ENCODE measurements at places on chromosomes 16 and 17.

GRCh38 chr17:2710071-2710802 lies 1.3 kb downstream of the CLUH start:
- DNase-seq: no peak

DNA sequence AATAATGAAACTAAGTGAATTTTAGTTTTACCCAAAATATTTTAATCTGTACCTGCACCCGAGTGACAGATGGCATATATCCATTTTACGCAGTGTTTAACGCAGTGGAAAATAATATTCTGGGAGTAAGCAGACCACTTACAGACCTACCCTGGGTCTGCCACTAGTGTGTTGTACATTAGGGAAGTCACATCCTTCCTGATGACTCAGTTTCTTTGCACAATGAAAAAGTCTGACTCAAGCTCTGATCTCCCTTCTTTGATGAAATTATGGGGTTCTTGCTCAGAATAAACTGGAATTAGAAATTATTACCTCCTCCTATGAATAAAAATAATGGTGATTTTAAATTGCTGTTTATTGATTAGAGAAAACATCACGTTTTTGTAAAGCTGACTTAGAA lies 123.2 kb upstream of the AXIN2 start:
- no peak for DNase-seq

GRCh38 chr17:28818819-28819221 lies 23.8 kb downstream of the FAM222B start:
- no peak for DNase-seq

DNA sequence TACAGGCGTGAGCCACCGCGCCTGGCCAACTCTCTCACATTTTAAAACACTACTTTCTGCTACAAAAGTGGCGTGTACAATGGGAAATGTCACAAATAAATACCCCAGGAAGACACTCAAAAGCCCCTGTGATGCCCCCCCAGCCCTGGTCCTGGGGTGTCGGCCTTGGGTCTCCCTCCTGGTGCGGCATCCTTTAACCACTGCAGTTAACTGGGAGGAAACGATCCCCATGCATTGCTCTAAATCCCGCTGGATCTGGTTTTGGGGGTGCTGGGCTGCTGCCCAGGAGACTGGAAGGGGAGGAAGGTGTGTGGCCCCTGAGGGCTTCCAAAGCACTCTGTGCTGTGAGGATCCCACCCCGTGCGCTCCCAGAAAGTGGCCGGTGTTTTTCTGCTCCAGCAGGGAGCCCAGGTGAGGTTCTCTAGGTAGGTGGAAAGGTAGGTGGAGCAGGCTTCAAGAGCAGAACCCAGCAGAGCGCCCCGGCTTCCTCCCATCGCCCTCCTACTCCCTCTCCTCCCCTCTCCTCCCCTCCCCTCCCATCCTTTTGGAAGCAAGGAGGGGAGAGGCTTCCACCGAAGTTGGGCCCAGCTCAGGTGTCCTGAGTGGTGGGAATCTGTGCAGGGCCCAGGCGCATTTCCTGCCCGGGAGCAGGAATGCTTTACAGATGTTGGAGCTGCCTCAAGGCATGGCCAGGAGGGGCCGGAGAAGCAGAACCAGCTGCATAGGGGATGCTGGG lies 363.3 kb downstream of the SEC14L1 start:
- DNase-seq: no peak

GRCh38 chr17:68457168-68457538 lies at the start of gene WIPI1:
Gene WIPI1, minus strand, starts transcription at chr17:68457496. Its CDS starts 75 bp downstream, at chr17:68457421.
- no peak for DNase-seq

- no peak for DNase-seq
Measured at GRCh38 chr16:86751076-86752030, 173.0 kb downstream of the FOXL1 start.

GRCh38 chr17:72158895-72159885 lies 38.4 kb downstream of the SOX9 start:
- peak; percentile 99 for DNase-seq

DNA sequence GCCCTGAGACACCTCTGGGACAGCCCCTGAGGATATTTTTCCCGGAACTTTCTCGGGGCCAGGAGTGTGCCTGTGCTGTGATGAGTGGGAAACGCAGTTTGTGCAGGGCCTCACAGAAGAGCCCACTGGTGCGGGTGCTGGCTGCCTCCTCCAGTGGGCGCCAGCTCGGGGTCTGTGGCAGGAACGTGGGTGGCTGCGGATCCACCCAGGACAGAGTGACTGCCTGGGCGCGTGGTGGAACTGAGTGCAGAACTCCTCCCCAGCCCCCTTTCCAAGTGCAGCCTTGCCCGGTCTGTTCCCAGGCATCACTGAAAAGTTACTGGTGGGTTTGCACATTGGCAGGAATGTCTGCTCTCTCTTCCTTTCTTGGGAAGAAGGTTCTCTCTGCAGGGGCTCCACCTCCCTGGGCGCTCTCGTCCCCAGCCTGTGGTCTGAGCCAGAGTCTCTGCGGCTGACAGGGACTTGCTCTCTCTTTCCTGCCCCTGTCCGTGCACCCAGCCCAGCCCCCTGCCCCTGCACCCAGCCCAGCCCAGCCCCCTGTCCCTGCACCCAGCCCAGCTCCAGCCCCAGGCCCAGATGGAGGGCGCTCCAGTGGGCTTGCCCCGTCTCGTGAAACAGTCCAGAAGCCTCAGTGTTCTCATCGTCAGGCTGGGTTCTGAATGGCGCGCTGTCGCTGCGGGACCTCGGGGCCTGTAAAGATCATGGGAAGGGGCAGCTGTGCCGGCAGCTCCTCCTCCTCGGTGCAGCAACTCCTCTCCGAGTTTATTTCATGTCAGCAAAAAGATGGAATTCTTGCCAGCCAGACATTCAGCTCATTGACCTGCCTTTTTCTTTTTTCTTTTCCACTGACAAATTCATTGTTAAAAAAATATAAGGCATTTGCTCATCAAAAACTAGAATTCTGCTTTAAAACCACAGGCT lies 117.5 kb downstream of the BANP start:
- DNase-seq: no peak

DNA sequence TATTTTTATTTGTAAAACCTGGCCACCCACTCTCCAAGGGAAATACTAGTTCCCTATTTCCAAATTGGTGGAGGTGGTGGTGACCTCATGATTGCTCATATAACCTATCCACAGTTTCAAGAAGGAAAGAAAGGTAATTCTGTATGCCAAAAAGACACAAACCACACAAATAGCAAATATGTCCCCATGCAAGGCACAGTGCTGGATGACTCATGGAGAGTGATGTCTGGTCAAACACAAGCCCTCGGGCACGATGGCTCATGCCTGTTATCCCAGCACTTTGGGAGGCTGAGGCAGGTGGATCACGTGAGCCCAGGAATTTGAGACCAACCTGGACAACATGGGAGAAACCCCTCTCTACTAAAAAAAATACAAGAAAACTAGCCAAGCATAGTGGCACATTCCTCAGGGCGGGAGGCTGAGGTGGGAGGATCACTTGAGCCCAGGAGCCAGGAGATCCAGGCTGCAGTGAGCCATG lies 64.2 kb downstream of the GNA13 start:
- no peak for DNase-seq

- DNase-seq: no peak
Measured at GRCh38 chr17:58231641-58232040, 6.7 kb upstream of the LPO start.

DNA sequence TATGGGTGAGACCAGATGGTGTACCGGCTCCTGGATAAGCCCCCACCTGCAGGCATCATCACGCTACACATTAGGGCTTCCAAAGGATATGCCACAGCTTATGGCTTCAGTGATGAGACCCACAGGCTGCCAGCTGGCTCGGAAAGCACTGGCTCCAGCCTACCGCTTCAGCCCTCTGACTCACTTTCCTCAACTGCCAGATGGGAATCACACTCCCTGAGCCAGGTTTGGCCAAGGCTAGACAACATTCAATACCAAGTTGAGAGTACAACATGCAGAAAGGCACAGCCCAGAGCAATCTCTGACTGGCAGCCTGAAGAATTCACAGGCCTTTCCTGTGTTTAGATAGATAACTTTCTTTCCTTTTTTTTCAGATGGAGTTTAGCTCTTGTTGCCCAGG lies 10.3 kb downstream of the CENPV start:
- no peak for DNase-seq

GRCh38 chr16:72783716-72784318 lies 264.1 kb downstream of the ZFHX3 start:
- DNase-seq: no peak

- no peak for DNase-seq
Measured at GRCh38 chr17:49588726-49589576, 13.3 kb downstream of the NXPH3 start.

DNA sequence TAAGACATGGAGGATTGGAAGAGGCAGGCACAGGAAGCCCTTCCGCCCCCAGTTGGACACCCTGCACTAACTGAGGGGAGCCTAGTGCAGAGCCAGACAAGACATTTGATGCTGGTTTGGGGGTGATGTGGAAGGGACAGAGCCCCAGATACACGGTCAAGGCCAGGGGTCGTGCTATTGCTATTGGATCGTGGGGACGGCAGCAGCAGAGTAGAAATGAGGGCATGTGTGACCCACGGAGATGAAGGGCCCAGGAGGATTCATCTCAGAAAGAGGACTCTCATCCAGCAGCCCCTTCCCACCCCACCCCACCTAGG lies 2.0 kb upstream of the VAMP2 start:
- no peak for DNase-seq

- DNase-seq: no peak
Measured at GRCh38 chr16:61897657-61898056, 138.6 kb downstream of the CDH8 start.

GRCh38 chr17:80565343-80566053 lies 20.9 kb downstream of the RPTOR start:
- DNase-seq: no peak

- no peak for DNase-seq
Measured at GRCh38 chr17:15039366-15039765, 225.8 kb downstream of the PMP22 start.

DNA sequence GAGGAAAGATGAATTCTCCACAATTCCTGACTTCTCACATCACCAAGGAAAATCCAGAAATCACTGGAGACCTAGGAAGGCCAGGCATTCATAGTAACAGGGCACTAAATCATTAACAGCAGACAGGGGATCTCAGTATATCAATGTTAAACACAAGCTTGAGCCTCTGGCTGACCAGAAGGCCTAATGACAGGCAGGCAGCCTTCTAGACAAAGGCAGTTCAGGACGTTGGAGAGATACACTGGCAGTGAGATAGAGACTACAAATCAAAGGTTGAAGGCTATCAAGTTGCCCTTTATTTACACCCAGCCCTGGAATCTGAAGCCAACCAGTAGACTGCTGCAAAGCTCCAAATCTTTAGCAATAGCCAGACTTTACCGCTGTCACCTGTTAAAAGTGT lies 422.8 kb upstream of the CCL2 start:
- DNase-seq: no peak

Data from DMS 273 treated with DMSO at 0.1 percent for 48 hours (cell line).